Caki2 (cell line): ENCODE measurements at places on chromosomes 2 and 18. TPM values are rescaled to one million over a fixed set of nuclear protein-coding genes. Genes with fewer than 3 reads are reported as not detected.

RAD51AP2 gene
- total RNA-seq = not detected in 2 replicates

MTERF4 gene
- total RNA-seq = 2.4 and 10.7 TPM in 2 replicates

ABCB11 gene
- total RNA-seq = not detected in 2 replicates

MARCHF4 gene
- not detected in 2 replicates for total RNA-seq

SESTD1 gene
- total RNA-seq = 8.6 and 24.7 TPM in 2 replicates

IMPA2 gene
- 339 and 379 TPM in 2 replicates for total RNA-seq

SERPINB2 gene
- total RNA-seq = not detected in 2 replicates

INSIG2 gene
- total RNA-seq = 14.6 and 36.1 TPM in 2 replicates

IL36A gene
- not detected in 2 replicates for total RNA-seq

NPPC gene
- total RNA-seq = not detected in 2 replicates

HRH4 gene
- total RNA-seq = not detected in 2 replicates

ZAP70 gene
- 0.71 TPM in 1 of 2 replicates, not detected in the other for total RNA-seq

OSR1 gene
- 2.5 and 2.6 TPM in 2 replicates for total RNA-seq

DNAJC5G gene
- total RNA-seq = not detected in 2 replicates

NT5DC4 gene
- total RNA-seq = not detected in 2 replicates

ASXL3 gene
- not detected in 2 replicates for total RNA-seq

SCG2 gene
- 2.4 and 3.1 TPM in 2 replicates for total RNA-seq

FEV gene
- not detected in 2 replicates for total RNA-seq

VSNL1 gene
- 52.5 and 68.6 TPM in 2 replicates for total RNA-seq

GCFC2 gene
- 28.5 and 36.9 TPM in 2 replicates for total RNA-seq

CRYBA2 gene
- total RNA-seq = not detected in 2 replicates

AFTPH gene
- total RNA-seq = 20.1 and 23.9 TPM in 2 replicates

CABLES1 gene
- 1.3 and 1.7 TPM in 2 replicates for total RNA-seq

ANKRD30B gene
- total RNA-seq = not detected in 2 replicates

LBX2 gene
- total RNA-seq = 28.5 and 41.0 TPM in 2 replicates

UGT1A5 gene
- total RNA-seq = not detected in 2 replicates

FAM237A gene
- not detected in 2 replicates for total RNA-seq

SNORC gene
- 2.0 and 14.6 TPM in 2 replicates for total RNA-seq

CDH19 gene
- total RNA-seq = not detected in 2 replicates

PRSS56 gene
- total RNA-seq = not detected in 2 replicates

ANKRD30BL gene
- not detected in 2 replicates for total RNA-seq

KRTCAP3 gene
- total RNA-seq = not detected in 2 replicates

KCNK3 gene
- total RNA-seq = 28.4 and 55.4 TPM in 2 replicates

C2orf81 gene
- 7.9 and 9.6 TPM in 2 replicates for total RNA-seq

SGPP2 gene
- 7.5 and 8.1 TPM in 2 replicates for total RNA-seq

UGT1A10 gene
- total RNA-seq = not detected in 2 replicates

GKN1 gene
- total RNA-seq = not detected in 2 replicates

CACNB4 gene
- 0.10 and 0.17 TPM in 2 replicates for total RNA-seq

CCDC141 gene
- 0.12 TPM in 1 of 2 replicates, not detected in the other for total RNA-seq

IL37 gene
- total RNA-seq = not detected in 2 replicates

RAX gene
- not detected in 2 replicates for total RNA-seq

REG3G gene
- total RNA-seq = not detected in 2 replicates

ATIC gene
- 28.2 and 55.3 TPM in 2 replicates for total RNA-seq

HOXD13 gene
- not detected in 2 replicates for total RNA-seq

GPR45 gene
- 0.17 and 0.20 TPM in 2 replicates for total RNA-seq

MTIF2 gene
- 35.2 and 42.6 TPM in 2 replicates for total RNA-seq

GCA gene
- total RNA-seq = 15.1 and 27.5 TPM in 2 replicates

SPATS2L gene
- 11.9 and 34.6 TPM in 2 replicates for total RNA-seq

TSPYL6 gene
- not detected in 2 replicates for total RNA-seq

ALPP gene
- total RNA-seq = not detected in 2 replicates

MROH2A gene
- not detected in 2 replicates for total RNA-seq

AQP12A gene
- not detected in 2 replicates for total RNA-seq

GDF7 gene
- 0.68 and 0.72 TPM in 2 replicates for total RNA-seq

GREB1L gene
- total RNA-seq = 0.72 and 2.0 TPM in 2 replicates
